ENCODE measurements at places on chromosomes 6 and 20. TPM values are rescaled to one million over a fixed set of nuclear protein-coding genes. Genes with fewer than 3 reads are reported as not detected.

DNA sequence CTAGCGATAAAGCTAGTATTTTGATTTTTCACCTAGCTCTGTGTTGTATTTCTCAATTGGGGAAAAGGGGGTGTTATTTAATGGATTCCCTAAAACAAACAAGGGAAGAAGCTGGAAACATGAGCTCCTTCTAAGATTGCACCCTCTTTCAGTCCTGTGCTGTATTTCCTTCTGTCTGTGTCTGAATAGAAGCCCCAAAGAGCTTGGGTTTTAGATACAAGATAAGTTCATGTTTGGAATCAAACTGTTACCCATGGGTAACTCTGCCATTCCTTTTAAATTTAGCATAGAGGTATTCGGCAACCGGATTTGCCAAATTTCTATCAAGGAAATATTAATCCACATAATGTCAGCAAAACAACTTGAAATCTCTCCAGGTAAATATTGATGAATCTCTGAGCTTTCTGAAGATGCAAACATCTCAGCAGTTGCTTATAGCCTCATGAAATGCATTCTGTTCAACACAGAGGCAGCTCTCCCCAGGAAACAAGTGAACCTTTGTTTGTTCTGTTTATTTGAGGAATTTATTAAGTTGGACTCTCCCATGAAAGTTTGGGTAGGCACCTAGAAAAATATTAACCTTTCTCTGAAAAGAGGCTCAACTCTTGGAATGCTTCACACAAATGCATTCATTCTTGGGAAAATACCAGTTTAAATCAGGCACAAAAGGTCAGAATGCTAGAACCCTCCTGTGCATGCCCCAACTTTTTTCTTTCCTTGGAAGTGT lies 9.9 kb upstream of the SCGN start:
- DNase-seq: no peak

DNA sequence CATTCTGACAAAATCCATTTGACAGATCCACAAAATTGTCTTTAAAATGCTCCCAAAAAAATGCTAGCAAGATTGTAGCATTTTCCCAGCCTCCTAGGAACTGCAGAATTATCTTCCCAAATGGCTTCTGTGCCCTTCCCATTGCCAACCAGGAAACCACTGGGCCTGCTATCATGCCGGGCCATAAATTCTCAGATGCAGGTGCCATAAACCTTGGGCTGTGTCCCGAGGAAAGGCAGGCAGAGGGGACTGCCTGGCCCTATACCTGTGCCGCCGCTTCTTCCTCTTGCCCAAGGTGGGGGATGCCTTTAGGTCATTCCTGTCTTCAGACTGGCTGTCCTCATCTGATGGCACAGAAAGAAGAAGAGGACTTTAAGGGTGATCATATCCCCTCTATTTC lies 2.8 kb downstream of the VSX1 start:
- DNase-seq: no peak

- DNase-seq: peak; percentile 61
These were observed 232.5 kb downstream of the LAMA2 start for GRCh38 chr6:129115471-129115870.

DNA sequence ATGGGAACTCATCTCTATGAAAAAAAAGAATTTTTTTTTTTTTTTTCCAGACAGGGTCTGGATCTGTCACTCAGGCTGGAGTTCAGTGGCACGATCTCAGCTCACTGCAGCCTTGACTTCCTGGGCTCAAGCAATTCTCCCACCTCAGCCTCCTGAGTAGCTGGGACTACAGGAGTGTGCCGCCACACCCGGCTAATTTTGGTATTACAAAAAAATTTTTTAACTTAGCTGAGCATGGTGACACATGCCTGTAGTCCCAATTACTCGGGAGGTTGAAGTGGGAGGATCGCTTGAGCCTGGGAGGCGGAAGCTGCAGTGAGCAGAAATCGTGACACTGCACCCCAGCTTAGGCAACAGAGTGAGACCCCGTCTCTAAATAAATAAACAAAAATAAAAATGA lies 7.5 kb downstream of the DEF6 start:
- no peak for DNase-seq

DNA sequence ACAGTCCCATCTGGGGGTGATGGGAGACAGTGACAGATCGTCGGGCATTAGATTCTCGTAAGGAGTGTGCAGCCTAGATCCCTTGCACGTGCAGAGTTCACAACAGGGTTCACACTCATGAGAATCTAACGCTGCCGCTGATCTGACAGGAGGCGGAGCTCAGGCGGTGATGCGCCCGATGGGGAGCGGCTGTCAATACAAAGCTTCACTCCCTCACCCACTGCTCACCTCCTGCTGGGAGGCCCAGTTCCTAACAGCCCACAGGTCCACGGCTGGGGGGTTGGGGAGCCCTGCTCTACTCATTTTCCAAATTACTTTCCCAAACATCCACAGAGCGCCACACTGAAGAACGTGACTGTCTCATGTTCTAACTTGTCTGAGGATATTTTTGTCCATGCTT lies 25.3 kb downstream of the CTCFL start:
- no peak for DNase-seq

- no peak for DNase-seq
These were observed 169.1 kb downstream of the BMP7 start for GRCh38 chr20:57097245-57097915.

DNA sequence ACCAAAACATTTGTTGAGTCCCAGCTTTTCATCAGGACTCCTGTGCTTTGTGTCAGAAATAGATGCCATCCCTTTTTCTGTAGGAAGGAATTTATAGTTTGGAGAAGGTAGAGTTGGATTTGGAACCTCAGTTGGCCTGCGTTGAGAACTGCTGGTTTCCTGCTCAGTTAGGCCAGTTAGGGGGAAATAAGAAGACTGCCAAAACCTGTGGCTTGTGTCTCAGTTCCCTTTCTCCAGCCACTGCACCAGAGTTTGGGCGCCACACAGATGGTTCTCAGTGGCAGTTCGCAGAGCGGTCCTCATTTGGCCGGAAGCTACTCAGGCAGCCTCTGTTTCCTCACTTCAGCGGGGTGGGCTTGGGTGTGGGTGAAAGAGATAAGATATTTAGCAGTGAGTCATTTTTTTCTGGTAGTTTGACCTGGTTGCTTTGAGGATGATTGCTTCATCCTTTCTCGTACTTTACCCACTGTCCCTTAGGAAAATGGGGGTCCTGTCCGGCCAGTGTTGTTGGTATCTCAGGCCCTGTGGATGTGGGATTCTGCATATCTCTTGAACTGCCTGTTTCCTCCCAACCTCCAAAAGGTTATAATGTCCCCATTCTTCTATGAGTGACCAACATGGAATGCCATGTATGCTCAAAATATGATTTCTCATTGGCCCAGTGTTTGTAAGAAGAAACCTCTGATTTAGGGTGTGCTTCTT lies 53.7 kb downstream of the JARID2 start:
- DNase-seq: no peak

DNA sequence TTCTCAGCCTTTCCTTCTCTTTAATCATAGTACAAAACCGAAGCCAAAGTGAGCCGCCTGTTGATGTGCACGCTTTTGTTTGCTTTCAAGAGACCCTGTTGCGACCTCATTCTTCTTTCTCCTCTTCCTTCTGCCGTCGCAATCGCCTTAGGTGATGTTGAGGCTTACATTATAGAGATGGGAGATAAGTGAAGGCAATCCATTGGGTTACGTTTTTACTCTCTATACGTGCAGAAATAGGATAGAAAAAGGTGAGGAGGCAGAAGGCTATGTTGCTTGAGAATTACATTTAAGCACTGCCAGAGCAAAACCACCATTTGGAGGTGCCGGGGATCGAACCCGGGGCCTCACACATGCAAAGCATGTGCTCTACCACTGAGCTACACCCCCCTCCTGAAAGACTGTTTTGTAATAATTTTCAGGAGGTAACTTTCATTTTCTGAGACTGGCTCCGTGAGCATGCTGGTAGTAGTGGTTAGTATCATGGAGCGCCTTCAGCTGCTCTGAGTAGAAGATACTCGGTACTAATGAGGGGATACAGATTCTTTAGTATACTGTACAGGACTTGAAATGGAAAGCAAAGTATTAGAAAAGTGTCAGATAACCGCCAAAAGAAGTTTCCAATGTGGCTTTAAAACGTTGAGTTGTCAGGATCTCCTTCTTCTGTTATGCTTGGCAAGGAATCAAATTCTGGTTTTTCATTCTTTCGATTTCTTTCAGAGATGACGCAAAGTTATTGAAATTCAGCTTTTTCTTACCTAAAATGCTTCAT lies 165.6 kb downstream of the TRIM27 start:
- DNase-seq: no peak

GRCh38 chr20:50283922-50284810 lies 93.5 kb downstream of the CEBPB start:
- no peak for DNase-seq

- no peak for DNase-seq
These were observed 11.2 kb downstream of the BCL2L1 start for GRCh38 chr20:31711179-31712111.

DNA sequence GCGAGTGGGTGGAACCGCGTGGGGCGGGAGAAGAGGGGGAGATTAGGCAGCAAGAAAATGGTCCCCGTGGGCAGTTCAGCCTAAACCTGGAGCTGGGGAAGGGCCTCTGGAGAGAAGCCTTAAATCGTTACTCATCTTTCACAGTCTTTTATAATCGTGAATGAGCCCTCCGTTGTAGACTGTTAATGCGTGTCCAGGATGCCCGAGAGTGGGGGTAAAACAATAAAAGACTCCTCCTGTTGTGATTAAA lies 11.0 kb upstream of the ELOVL5 start:
- no peak for DNase-seq

DNA sequence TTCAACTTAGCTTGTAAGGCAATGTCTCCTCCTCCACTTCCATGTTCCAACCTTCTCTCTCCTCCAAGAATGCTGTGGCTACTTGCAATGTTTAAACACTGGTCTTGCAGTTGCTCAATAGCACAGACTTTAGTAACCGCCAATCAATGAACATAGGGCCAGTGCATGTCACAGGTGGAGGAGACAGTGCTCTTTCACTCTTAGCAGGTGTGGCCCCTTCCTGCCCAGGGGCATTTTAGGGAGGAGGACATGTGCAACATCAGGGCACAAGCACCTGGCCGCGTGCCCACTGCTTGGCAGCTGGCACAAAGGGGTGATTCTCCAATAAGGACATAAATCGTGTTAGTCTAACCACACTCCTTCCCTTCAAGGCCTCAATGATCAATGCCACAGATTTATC lies 41.3 kb downstream of the ADGRF1 start:
- DNase-seq: no peak

- no peak for DNase-seq
These were observed 21.5 kb upstream of the MAS1L start for GRCh38 chr6:29509239-29509638.

DNA sequence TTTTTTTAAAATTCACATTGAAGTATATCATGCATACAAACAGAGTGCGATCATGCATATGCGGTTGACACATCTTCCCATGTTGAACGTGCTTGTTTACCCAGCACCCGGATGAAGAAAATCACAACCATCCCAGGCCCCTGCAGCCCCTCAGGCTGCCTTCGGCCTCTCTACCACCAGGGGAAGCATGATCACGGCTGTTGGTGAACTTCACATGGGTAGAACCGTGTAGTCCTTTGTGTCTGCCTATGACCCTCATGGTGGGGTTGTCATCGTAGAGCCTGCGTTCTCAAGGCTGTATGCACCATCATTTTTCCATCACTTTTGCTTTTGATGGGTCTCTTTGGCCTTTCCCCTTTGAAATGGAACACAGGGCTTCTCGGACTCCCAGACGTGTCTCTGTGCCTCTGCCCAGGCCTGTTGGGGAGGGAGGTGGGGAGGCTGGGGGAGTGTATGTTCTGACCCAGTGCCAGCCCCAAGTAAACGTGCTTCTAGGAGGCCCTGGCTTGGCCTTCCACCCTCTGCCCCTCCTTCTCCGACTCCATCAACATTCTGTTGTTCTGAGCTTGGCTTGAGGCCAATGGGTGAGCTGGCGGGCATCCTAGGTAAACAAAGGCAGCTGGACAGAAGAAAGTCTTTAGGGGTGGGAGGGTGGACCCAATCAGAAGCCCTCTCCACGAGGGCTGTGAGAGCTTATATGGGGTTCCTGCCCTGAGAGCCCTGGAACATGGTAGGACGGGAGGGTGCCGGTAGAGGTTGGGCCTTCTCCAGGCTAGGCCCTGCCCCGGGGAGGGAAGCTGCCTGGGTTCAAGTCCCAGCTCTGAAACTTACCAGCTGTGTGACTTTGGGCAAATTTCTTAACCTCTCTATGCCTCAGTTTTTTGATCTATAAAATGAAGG lies 39.7 kb downstream of the TGM2 start:
- DNase-seq: peak; percentile 70

DNA sequence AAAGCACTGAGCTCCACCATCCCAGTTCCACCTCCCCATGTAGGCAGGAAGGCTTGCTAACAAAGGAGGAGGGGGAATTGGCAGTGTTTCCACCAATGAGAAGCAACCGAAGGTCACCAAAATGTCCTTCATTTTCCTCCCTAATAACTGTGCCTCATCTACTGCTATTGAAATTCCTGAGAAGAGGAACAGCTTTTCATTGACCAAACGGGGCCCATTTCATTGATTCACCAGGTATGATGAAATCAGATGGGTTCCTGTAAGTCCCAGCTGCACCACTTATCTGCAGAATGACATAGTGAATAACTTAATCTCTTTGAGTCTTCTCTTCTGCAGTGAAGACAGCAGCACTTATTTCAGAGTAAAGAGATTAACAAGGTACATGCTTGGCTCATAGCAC lies 17.3 kb downstream of the TREM1 start:
- no peak for DNase-seq

GRCh38 chr20:16528078-16528477 lies 45.2 kb downstream of the KIF16B start:
- DNase-seq: peak; percentile 82

- no peak for DNase-seq
These were observed 155.2 kb downstream of the TFAP2A start for GRCh38 chr6:10259671-10260070.

DNA sequence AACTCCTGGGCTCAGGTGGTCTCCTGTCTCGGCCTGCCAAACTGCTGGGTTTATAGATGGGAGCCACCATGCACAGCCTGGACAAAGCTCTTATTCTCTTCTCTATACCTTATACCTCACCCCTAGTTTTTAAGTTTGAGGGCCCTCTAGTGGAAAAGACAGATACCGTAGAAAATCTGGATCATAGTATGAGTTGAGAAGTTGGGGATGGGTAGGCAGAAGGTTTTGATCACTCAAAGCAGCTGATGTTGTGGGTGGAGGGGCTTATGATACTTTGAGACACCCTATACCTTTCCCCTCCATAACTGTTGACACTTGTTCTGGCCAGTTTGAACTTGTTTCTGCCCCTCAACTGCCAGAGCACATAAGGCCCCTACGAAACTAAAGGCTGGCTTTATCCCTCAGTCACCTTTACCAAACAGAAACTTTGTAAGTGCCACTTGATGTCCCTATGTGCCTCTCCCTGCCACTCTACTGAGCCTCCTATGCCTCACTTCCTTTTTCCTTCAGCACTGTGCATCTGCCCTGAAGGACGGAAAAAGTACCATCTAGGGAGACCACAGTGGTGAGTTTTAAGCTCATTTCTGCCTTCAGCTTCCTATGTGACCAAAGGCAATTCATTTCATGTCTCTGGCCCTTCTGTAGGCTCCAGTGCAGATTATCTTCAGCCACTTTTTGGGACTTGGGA lies 28.6 kb downstream of the RALY start:
- DNase-seq: no peak

SPINT3 gene
- not detected for total RNA-seq

DNAH8 gene
- 3.0 TPM for total RNA-seq

LTA gene
- not detected for total RNA-seq

SLC22A7 gene
- total RNA-seq: not detected

FAXC gene
- 4.9 TPM for total RNA-seq

SLC35A1 gene
- 21.8 TPM for total RNA-seq

GJA10 gene
- not detected for total RNA-seq

RCAN2 gene
- total RNA-seq: 10.8 TPM

THBD gene
- 26.6 TPM for total RNA-seq

SNAI1 gene
- 0.31 TPM for total RNA-seq
